ENCODE measurements at places on chromosomes 6 and 20. TPM values are rescaled to one million over a fixed set of nuclear protein-coding genes. Genes with fewer than 3 reads are reported as not detected.

DNA sequence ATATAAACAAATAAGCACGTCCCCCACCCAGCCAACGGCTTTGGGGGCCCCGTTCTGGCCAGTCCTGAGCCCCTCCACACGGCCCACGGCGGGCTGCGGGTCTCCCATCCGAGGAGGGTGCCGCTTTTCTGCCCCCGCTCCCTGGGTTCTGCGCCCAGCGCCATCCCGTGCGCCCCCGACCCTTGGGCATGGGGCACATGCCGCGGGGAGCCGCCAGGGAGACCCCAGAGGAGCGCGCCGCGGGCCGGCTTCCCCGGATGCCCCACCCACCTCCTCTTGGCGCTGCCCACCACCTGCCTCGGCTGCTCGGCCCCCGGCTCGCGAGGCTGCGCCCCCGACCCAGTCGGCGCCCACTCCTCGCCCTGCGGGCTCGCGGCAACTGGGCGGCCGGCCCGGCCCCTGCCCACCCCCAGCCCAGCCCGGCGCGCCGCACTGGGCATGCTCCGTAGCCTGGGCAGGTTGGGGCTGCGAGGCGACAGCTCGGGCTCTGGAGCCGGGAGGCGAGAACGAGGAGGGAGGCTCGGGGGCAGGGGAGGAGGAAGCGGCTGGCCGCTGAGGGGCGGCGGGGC, 570 bp upstream of the PLCB4 start:
- no peak for DNase-seq

GRCh38 chr6:133630651-133631050, 258.3 kb upstream of the TCF21 start:
- no peak for DNase-seq

- no peak for DNase-seq
Measured at GRCh38 chr20:47792021-47792618, 6.8 kb upstream of the SULF2 start.

DNA sequence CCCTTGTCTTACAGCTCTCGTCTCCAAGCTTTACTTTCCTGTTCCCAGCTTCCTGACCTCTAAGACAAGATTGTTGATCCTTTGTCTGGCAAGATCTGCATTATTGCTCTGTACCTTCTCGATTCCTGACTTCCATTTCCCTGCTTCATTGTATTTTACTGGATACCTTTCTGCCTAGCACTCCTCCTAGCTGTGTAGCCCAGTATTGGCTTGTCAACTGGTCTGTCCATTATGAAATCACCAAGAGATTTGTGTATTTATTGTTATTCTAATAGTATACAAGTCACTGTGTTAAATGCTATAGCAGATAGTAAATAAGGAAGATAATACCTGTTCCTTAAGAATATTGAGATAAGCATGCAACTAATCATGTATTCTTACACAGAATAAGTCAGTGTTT, 305.4 kb downstream of the CDKAL1 start:
- DNase-seq, result no peak

GRCh38 chr6:168956141-168956838, 297.4 kb downstream of the THBS2 start:
- no peak for DNase-seq

DNA sequence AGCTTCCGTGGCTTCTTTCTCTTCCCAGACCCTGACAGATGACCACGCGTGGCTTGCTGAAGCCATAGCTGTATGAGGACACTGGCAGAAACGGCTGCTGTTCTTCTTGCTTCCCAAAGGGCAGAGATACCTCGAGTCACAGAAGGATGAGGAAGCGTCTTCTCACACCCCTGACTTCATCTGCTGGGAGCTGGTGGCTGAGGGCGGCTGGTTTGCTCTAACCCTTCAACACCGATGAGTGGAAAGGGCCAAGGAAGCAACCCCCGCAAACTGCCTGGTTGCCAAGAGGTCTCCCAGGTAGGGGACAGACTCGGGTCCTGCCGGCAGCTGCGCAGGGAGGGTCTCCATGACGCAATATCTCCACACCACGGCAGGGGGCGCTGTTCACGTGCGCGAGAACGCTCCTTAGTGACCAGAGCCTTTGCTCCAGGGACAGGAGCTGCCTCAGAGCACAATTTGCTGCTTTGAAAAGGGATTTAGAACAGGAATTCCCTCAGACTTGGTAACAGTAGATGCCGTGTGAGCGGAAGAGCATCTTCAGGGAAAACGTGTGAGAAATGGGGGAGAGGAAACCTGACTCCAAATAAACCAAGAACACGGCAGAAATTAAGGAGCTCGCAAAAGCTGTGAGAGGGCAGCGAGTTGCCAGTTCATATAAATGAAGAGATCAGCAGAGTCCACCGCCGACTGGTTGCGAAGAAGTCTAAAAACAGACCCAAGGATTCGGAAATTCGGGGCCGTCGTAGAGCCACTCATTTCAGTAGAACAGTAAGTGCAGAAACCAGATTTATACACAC, 80.2 kb downstream of the ERMARD start:
- peak; percentile 49 for DNase-seq

The CDH22 gene
- 0.24 TPM for total RNA-seq

DNA sequence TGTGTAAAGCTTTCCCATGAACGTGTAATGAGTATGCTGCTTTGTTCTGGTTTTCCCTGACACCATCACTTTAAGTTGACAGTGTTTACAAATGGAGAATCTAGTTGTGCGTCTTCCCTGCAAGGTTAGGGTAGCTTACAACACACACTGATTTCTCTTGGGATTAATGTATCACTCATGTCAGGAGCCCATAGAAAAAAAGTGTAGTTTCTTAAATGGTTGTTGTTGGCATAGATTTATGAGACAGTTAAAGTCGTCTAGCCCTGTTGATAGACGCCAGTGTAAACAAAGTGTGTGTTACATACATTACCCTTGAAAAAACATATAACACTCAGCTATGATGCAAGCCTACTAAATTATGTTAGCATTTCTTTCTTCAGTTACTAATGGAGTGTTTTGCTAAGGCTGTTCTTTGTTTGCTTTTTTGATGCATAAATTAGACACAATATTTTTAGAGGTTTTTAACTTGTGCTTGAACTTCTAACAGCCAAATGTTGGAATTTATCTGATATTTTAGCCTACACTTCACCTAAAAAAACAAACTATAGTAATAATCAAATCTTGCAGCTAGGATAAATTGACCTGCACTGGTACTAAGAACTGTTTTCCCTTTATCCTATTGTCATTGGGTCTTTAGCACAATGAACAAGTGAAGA, 88.6 kb downstream of the RNF217 start:
- no peak for DNase-seq

DNA sequence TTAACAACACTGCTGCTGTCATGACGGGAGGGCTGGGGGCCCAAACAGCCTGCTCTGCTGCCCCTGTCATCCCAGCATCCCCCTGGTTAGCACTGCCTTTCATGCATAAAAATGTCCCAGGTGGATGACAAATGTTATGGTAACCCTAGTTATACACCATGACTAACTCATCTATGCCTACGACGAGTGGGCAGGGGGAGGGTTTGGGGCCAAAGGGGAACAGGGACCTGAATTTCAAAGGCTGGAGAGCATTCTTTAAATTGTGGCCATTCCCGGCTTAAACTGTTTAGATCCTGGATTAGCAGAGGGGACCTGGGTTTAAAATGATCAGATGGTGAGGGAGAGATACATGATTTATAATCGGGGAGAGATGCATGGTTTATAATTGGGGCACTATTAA, 24.4 kb downstream of the GNAS-AS1 start:
- DNase-seq, result no peak

DNA sequence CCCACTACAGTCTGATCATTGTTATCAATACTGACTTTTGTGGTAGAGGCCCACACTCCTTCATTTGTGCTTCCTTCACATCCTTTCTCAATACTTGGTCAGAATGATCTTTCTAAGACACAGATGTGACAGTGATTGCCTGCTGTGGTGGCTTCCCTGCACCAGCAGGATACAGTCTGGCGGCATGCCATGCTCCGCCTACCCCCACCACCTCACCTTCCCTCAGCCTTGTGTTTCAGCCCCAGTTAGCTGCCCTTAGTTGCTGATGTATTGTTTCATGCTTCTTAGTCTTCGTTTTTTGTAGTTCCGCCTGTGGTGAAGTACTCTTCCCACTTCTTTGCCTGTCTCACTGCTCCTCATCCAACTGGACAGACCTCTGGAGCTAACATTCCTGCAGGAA, 10.9 kb downstream of the LRRC1 start:
- DNase-seq, result no peak

The BCAS4 gene
- 2.5 TPM for total RNA-seq

GRCh38 chr20:59151820-59152219, 11.8 kb upstream of the ZNF831 start:
- DNase-seq, result no peak

The OGFRL1 gene
- 73.6 TPM for total RNA-seq

DNA sequence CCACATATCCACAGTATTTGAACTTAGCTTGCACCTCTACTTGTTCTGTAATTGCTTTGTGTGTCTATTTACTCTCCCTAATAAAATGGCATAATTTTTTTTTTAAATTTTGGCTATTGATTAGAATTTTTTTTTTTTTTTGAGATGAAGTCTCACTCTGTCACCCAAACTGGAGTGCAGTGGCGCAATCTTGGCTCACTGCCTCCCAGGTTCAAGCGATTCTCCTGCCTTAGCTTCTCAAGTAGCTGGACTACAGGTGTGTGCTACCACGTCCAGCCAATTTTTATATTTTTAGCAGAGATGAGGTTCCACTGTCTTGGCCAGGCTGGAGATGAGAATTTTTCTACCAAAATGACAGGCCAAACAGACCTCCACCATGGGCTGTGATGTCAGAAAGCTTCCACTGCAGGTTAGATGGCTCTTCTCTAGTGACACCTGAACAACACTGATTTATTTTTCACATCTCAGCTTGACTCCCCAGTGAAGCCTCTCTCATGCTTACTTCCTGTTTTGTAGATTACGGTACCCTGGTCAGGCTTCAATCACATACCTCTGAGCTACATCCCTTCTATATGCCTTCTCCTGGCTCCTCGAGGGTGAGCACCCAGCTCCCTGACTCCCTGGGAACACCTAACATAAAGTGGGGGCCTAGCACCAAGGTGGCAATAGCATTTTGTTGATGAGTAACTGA, 112.8 kb downstream of the ARHGAP18 start:
- DNase-seq, result no peak

The AHCY gene
- 69.5 TPM for total RNA-seq

- no peak for DNase-seq
Measured at GRCh38 chr6:322940-323729, 30.8 kb downstream of the DUSP22 start.

DNA sequence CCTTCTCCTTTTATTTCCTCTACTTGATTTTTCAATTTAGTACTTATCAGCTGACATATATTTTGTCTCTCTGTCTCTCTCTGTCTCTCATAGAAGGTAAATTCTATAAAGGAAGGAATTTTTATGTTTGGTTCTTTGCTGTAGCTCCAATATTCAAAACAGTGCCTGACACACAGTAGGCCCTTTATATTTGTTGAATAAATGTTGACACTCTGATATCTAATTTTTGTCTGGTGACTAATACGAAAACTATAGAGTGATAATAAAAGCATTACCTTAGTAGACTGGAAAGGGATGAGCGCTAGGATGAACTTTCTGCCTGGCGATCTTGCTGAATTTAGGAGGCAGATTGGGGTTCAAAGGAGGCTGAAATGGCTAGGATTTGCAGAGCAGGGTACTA, 42.8 kb downstream of the PTPN1 start:
- DNase-seq, result no peak

DNA sequence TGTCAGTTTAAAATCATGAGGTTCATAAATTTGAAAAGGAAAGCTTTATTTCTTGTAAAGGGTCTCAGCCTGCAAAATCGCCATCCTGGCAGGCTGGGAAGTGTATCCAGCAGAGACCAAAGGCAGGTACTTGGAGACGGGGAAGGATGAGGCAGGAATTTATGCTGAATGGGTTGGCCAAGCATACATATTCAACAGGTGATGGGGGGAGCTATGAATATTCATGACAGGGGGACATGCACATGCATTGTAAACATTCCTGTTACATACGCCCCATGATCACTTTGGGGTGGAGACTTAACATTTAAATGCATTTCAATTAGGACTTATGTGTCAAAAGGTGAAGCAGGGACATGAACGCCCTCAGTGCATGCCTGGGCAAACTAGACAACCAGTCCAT, 9.8 kb upstream of the SLC22A1 start:
- no peak for DNase-seq

- no peak for DNase-seq
Measured at GRCh38 chr6:168620578-168620977, 179.6 kb downstream of the SMOC2 start.

The BFSP1 gene
- 0.84 TPM for total RNA-seq

Measured in omental fat pad (tissue), 4 donors.